ENCODE measurements at places on chromosomes 1 and 21.

DNA sequence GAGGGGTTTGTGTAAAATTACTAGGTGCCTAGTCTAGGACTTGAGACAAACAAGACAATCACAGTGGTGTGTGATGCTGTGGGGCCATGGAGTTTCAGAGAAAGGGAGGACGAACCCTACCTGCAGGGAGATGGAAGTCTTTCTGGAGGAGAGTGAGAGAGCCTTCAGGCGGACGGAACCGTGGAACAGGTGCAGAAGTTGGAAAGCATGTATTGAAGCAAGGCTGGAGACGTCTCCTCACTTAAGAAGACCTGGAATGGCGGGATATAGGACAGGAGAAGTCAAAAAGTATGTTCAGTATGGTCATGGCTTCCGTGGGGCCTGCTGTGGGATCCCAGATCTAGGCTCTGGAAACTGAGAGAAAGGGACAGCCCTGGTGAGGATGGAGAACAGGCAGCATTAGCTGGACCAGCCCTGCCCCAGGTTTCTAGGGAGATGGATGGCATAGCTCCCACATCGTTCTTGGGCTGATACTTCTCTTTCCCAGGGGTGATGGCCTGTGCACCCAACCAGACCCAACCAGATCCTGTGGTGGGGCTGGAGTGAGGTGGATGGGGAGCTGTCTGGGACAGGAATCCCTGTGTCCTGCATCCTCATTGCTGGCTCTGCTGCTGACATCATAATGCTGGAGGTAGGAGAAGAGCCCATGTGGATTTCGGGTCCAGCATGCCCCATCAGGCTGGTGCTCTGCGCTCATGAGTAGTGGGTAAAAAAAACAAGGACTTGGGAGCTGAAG is 15.0 kb upstream of the LRP8 start:
- no peaks in the 10 kb centered on the region for H3K4me1 ChIP-seq
- no peaks in the 10 kb centered on the region for H3K36me3 ChIP-seq

DNA sequence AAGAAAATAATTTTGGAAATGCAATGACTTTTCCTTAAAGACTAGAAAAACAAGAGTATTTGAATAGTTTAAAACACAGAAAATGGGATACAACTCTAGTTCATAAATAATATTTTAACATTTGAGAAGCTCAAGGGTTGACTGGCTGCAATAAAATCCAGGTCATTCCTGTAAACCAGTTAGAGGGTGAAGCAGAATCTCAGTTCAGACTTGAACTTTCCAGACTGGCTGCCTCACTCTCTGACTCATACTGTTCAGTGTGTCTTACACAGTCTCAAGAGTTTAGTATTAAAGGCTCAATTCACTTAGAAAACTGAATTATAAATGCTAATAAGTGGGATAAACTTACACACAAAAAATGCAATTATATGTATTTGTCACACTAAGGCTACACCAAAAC is 89.9 kb downstream of the RAVER2 start:
- H3K4me3 ChIP-seq: no peak overlapping the region
- no peak for DNase-seq
- peaks cover 83% of the 10 kb centered on the region for H3K36me3 ChIP-seq
- H3K27ac ChIP-seq: no peak overlapping the region
- H3K27me3 ChIP-seq: no peaks in the 10 kb centered on the region

- H3K27me3 ChIP-seq: no peaks in the 10 kb centered on the region
- H3K36me3 ChIP-seq: no peaks in the 10 kb centered on the region
- H3K4me1 ChIP-seq: no peaks in the 10 kb centered on the region
Observed at GRCh38 chr21:35366394-35367080, 317.4 kb upstream of the RUNX1 start.

- no peak overlapping the region for H3K4me3 ChIP-seq
- no peak for DNase-seq
- no peaks in the 10 kb centered on the region for H3K27me3 ChIP-seq
- no peaks in the 10 kb centered on the region for H3K4me1 ChIP-seq
- no peak overlapping the region for H3K27ac ChIP-seq
Observed at GRCh38 chr1:47764461-47765046, 232.6 kb downstream of the TRABD2B start.

DNA sequence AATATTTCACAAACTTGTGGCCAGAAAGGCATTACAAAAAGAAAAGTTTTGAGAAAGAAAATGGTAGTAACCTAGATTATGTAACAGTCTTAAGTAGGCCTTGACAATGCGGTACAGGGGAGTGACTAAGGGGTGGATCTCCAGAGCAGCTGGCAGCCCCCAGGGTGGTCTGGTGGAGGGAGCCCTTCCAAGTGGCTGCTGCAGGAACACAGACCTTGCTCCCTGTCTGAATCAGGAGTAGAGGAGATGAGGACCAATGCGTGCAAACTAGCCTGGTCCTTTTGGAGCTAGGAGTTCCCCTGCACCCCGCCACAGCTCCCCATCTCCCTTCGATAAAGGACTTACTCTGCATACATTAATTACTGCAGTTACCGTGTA is 189.0 kb downstream of the NFIA start:
- H3K27me3 ChIP-seq: no peaks in the 10 kb centered on the region
- no peaks in the 10 kb centered on the region for H3K36me3 ChIP-seq
- no peak overlapping the region for H3K4me3 ChIP-seq

GRCh38 chr1:187943606-187944403 is 1115.1 kb downstream of the PLA2G4A start:
- no peak for DNase-seq
- no peaks in the 10 kb centered on the region for H3K36me3 ChIP-seq
- H3K4me1 ChIP-seq: no peaks in the 10 kb centered on the region
- H3K27ac ChIP-seq: no peak overlapping the region

- H3K27ac ChIP-seq: peak overlapping the region; percentile 79
- no peaks in the 10 kb centered on the region for H3K27me3 ChIP-seq
- no peaks in the 10 kb centered on the region for H3K36me3 ChIP-seq
- H3K4me1 ChIP-seq: peaks cover 81% of the 10 kb centered on the region
- no peak for DNase-seq
Observed at GRCh38 chr1:21927533-21928237, 9.4 kb downstream of the HSPG2 start.

DNA sequence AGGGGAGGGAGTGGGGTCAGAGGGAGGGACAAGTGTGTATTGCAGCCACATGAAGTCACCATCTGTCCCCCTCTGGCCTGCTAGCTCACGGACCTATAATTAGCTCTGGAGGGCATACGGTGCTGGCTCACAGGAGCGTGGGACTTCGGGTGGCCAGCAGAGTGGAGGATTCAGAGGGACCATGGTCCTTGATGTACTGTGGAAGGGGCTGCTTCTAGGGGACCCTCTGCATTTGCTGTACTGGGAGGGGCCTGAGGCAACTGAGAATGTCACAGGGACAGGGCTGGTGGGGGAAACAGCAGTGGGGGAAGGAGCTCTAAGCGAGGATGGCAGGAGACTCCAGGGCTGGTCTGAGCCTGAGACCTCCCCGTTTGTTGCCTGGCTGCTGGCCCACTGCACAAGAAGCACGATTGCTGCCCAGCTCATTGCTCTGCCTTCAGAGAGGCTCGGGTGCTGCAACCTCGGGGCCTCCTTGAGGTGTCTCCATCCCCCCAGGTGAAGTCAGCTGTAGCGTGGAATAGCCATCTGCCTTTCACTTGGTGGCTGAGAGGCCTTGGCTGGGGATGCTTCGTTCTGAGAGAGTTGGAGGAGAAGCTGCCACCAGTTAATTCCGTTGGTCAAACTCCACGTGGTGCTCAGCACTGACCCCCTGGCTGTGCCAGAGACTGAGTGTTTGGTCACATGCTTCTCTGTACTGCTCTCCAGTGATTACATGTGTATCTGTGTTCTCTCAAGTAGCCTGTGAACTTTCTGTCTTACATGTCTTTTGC is 2.7 kb downstream of the PPFIA4 start:
- H3K4me1 ChIP-seq: peaks cover 8% of the 10 kb centered on the region
- H3K4me3 ChIP-seq: no peak overlapping the region
- DNase-seq: no peak
- no peaks in the 10 kb centered on the region for H3K27me3 ChIP-seq
- H3K36me3 ChIP-seq: peaks cover 3% of the 10 kb centered on the region

DNA sequence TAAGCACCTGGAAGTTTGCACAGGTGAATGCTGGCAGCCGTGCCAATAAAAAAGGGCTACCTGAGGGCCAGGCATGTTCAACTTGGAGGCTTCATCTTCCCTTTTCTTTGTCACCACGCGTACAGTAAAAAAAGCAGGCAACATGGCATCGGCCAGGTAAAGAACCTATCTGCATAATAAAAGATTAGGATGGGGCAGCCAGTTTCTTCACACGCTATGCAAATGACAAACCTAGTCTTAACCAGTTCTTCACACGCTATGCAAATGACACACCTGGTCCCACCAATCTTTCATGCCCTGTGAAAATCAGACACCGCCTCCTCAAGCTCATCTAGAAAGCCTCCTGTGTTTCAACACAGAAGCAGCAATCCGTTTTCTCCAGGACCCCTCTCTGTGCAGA is 413.4 kb downstream of the HLX start:
- DNase-seq: no peak
- H3K36me3 ChIP-seq: no peaks in the 10 kb centered on the region

Data from upper lobe of right lung (tissue), 1 donor.